Cerebellar nuclear complex (tissue), 1 donor: ENCODE measurements at places on chromosomes 7 and 10.

DNA sequence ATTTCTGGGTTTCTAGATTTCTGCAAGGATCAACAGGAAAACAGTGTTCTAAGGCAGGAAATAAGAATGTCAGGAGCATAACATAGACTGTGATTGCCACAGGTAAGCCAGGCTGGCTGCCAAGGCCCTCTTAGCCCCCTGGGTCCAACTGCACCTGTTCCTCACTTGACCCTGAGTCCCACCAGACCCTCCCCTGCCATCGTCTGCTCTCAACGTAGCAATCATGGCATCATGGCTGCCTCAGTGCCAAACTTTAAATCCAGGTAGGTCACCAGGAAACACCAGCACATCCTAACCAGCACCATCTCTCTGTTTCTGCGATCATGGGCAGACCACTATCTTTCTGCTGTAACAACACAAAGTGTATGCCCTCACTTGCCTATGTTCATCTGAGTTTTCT, 267.2 kb downstream of the PAXIP1 start:
- no peak for DNase-seq

DNA sequence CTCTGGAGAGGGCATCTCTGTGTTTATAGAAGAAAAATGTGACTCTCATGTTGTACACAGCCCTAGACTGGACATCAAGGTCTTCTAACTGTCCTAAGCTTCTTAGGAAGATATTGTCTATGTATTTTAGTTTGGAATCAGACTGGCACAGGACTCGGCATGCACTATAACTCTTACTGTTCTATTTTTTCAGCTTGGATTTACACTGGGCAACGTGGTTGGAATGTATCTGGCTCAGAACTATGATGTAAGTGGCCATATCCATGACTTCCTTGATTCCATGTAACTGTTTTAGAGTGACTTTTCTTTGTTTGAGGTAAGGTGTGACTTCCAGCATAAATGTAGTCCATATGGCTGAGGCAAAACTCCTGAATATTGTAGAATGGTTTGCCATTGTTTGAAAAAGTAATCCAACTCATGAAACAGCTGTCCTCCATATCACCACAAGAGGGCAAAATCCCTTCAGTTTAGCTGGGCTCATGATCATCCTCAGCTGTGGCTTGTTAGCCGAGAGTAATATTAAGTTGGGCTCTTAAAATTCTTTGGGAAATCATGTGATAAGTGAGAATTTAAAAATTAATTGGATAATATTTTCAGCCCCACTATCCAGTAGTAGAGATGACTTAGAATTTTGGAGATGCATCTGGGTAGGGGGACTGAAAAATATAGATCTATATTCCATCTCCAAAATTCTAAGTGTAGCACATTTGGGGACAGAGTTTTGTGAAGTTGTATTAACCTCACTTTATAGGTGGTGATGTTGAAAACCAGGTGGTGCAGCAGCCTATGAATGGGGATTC, 10.4 kb downstream of the STMP1 start:
- DNase-seq, result no peak

DNA sequence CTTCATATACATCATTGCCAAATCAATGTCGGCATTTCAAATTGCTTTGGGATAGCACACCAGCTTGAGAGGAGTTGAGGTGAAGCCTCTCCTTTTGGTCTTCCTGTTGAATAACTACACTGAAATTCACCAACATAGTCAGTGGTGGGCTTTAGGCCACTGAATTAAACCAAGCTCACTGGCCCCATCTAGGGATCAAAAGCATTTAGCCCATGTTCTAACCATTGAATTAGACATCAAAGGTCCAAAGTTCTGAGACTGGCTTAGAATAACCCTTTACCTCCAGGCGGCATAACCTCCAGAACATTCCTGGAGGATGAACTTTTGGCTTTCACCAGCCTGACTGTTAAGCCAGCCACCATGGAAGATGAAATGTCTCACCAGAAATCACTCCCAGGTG, 54.6 kb downstream of the BPGM start:
- DNase-seq, result no peak

DNA sequence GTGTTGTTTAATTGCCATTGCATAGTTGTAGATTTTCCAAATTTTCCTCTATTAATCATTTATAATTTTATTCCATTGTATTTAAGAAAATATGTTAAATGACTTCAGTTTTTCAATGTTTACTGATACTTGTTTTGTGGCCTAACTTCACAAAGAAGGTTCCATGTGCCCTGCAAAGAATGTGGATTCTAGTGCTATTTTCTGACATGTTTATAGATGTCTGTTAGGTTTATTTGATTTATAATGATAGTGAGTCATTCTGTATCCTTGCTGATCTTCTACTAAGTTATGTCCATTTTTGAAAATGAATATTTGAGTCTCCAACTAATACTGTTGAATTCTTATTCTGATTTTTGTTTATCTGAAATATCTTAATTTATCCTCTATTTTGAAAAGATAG, 369.0 kb downstream of the MAGI2 start:
- no peak for DNase-seq

- no peak for DNase-seq
Observed at GRCh38 chr7:24727154-24728120, 29.8 kb downstream of the GSDME start.

GRCh38 chr7:22771194-22771871, 44.3 kb downstream of the IL6 start:
- no peak for DNase-seq

DNA sequence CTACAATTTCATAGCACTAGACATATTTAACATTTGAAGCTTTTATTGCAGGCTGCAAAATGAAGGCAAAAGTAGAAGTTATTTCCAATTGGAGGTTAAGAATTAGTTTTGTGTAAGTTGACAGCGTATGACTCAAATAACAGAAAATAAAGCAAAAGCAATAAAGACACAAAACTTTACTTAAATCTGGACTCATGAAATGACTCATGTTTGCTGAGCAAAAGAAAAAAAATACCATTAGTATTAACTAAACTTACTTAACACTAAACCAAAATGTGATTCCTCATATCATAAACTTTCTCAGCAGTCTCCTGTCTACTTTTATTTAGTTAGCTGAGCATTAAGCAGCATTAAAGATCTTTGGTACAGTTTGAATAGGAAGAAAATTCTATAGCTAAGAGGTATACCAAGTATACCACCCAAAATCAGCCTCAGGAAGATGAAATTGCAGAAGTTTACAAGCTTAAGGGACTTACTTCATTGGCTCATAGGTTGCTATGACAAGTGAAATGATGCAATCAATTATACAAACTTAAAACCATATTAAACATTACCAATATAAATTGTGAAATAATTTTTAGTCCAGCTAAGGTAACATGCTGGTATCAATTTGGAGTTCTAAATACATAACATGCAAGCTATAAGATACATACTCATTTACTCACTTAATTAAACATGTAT, 1131.4 kb downstream of the XPNPEP1 start:
- DNase-seq, result no peak

DNA sequence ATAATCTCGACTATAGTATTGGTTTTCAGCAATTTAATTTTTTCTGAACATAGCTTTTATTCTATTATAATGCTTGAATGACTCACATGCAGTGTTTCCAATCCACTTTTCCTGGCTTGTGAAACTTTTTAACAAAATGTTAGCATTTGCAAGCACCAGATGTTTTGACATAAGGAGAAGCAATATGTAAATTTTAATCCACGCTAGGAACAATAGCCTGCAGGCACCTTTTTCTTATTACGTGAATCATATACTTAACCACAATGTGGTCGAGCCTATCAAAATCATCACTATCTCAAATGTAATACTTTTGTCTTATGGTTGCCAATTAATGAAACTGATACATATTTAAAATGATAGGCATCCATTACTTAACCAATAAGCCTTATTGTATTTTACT, 97.1 kb downstream of the TFEC start:
- no peak for DNase-seq

DNA sequence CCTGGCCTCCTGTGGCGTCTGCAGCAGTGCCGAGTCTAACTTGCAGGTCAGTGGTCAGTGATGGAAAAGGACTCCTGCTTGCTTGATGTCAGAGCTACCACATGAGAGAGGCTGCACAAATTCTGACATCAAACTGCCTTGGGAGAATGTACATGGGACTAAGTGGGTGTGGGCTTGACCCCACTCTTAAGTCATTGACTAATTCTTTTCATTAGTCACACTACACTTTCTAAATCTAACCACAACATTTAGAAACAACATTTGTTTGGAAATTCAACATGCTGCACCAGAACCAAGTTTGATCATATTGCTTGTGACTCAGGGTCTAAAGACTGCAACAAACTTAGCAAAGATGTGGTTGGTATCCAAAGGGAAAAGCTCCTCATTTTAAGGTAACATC, 24.4 kb upstream of the CDC14C start:
- no peak for DNase-seq

GRCh38 chr10:120039826-120040225, 147.3 kb downstream of the SEC23IP start:
- no peak for DNase-seq

DNA sequence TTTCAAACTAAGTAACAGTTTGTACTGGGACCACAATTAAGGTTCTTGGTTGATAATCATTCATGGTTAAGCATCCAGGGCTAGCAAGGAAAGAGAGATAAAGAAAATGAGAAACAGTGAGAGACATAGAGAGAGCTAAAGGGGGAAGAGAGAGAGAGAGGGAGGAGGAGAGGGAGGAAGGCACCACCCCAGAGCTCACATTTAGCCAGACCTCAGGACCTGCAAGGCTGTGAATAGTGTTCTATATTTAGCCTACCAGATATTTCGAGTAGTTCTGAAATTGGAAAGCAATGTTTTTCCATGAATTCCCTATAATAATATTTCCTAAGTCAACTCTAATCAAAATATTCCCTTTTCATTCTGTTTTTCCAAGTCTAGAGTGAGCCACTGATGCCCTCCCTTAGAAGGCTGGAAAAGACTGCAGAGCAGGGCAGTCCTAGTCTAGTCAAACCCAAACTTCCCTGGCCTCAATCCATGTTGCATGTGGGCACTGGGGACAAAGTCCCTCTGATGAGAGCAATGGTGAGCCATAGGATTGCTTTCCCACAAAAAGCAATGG, 119.4 kb upstream of the INHBA start:
- DNase-seq, result no peak

DNA sequence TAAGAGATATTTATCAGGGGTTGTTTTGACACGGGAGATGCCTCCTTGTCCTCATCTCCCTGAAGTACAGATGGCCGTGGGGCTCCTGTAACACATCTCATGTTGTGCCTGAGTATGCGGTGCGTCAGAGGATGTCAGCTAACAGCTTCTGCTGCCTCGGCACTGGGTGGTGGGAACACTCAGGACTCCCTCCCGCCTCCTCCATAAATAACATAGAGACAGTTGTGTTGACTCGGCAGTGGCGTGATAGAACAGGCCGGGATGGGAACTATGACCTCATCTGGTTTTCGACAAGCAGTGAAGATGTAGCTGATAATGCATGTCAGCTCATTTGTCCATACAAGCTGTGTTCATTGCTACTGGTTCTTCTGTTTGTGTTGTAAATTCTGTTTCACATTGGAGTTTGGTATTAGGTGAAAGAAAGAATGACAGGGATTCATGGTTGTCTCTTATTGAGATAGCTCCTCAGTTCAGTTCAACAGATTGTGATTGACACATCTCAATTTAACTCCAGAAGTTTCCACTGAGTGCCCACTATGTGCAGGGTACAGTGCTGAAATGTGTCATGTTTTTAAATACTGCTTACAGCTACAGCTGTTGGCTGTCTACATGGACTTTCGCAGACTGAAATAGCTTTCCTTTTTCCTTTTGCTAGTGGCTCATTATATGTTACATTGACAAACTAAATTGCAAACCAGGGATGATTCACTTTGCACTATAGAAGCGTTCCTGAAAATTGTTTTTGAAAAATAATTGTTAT, 87.4 kb downstream of the CHN2 start:
- no peak for DNase-seq

DNA sequence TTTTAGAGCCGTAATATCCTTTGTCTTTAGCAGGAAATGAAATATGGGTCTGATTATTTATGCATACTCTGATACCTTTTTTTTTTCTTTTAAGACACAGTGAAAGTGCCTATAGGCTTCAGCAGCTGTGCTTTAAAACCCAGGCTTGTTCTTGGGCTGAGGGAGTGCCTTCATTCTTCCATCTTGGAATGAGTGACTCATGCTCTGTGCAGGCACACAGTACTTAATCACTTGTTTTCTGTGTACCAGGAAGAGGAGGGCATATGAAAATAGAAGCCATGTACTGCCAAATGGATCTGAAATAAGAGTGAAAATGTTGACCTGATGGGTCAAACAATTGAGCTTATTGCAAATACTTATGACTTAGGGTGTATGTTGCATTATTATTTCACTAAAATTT, 12.0 kb downstream of the INPP5F start:
- no peak for DNase-seq

GRCh38 chr7:108280136-108280535, 150.0 kb upstream of the LAMB4 start:
- DNase-seq, result no peak

GRCh38 chr7:137142376-137142775, 201.2 kb downstream of the PTN start:
- no peak for DNase-seq

DNA sequence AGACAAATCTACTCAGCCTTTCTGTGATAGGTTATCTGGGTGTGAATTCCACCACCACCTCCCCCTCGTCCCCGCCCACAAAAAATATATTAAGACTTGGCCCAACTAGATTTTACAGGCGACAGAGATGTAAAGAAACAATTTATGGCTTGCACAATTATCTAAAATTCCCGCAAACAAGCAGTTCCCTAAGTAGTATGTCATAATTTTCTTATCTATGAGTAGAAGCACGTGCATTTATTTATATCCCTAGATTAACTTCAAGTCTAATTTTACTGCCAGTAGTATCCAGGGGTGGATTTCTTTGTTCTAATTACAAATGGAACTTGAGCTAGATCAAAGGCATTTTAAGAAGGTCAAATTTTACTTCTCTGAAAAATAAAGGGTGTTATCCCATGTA, 1.7 kb downstream of the TSPAN12 start:
- DNase-seq, result no peak

DNA sequence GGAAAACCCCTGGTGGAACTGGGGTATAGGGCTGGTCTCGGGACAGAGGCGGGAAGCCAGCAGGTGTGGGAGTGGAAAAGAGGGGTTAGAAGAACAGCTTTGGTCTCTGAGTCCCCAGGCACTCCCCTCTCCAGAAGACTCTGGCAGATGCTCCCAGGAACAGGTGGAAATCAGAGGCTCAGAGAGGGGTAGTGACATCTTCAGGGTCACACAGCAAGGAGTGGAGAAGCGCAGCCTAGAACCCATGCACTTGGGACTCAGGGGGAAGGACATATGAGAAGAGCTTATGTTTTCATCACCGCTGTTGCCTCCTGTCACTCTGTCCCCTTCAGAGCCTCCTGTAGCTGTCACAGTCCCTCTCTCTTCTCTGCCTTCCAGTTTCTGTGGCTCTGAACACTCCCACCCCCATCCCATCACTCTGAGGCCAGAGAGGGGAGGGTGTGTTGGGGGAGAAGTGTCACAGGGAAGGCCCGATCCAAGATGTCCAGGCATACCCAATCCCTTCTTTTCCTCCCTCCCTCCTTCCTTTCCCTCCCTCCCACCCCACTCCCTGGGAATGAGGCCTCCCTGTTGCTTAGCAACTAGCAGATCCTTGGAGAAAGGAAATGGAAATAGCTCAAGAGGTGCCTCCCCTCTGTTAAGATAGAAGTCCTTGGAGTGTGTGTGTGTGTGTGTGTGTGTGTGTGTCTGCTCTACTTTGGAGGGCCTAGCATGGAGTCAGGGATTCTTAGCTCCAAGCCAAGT, 32.0 kb downstream of the SRRM3 start:
- no peak for DNase-seq
